NCI-H2171 (cell line): ENCODE measurements at places on chromosomes 6 and 20.

- DNase-seq: no peak
These were observed 182.8 kb downstream of the UNC5CL start for GRCh38 chr6:40856271-40856670.

DNA sequence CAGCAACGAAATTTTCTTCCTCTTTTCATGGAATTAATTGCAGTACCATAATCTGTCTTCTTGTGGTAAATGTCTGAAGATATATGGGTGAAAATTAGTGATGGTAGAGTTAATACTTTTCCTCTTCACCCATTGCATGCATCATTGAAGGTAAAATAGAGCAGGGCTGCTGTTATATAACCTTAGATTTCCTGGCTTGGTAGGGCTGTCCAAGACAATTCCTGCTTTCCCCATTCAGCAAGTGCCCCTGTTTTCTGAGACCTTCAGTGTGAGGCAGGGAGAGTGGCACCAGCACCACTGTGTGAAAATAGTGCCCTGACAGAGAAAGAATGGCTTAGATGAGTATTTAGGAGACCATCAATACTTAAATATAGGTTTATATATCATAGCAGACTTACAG is 202.0 kb downstream of the ZFAND3 start:
- DNase-seq: no peak

GRCh38 chr20:63709149-63709527 is 1.3 kb downstream of the ZGPAT start:
- no peak for DNase-seq

DNA sequence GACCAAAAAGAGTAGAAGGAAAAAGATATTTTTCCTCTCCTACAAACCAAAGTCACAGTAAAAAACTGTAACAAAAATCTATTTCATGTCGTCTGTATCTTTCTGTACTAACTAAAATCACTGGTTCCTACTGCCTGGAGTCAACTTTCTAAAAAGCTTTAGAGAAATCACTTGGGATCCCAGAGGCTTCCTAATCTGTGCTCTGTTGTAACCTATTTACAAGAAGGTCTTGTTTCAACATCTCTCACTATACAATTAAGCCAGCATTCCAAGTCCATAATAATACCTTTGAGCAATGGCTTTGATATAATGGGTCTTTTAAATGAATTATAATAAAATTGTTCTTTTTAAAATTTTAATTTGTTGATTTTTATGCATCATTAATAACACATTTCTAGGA is 20.4 kb downstream of the RAB23 start:
- DNase-seq: no peak

- no peak for DNase-seq
These were observed 727 bp downstream of the MRS2 start for GRCh38 chr6:24403501-24403824.

- no peak for DNase-seq
These were observed 14.4 kb downstream of the MKKS start for GRCh38 chr20:10419550-10420133.
